ENCODE measurements at places on chromosomes 16 and 17.

DNA sequence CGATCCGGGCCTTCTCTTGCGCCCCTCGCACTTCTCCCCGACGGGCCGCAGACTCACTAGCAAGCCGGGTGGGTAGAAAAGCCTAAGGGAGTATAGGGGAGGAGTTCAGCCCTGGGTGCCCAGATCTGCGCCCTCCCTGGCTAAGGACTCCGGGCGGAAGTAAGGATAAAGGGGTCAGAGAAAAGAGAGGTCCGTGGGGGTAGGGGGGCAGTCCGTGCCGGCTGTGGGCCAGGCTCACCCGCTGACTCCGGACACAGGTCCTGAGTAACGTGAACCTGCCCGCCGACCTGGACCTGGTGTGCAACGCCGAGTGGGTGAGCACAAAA lies 1.8 kb downstream of the NAGS start:
- no peak for DNase-seq

DNA sequence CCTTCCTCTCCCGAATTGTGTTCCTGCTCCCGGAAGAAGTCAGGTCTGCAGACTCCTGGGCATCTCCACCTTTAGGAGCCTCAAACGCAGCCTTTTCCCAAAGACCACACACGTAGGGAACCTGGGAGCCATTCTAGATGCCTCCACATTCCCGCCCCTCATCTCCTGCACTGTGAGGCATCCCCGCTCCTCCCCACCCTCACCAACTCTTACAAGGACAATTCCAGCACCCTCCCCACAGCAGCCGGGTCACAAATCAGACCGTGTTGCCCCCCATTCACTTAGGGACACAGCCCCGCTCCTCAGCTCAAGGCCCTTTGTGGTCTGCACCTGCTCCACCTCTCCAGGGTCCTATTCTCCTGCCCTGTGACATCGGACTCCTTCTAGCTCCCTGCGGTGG lies 49.6 kb downstream of the ABR start:
- DNase-seq = no peak

GRCh38 chr16:50458667-50459495 lies 89.3 kb upstream of the NKD1 start:
- DNase-seq = no peak

DNA sequence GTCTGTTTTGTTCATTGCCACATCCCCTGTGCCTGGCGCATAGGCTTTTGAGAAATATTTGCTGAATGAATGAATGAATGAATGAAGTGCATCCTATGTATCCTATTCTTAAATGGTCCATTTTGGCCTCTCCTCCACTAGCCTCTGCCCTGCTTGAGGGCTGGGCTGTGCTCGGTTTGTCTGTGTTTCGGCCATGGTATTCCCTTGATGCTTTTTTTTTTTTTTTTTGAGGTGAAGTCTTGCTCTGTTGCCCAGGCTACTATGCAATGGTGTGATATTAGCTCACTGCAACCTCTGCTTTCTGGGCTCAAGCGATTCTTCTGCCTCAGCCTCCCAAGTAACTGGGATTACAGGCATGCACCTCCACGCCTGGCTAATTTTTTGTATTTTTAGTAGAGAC lies 110.1 kb downstream of the NTN1 start:
- DNase-seq = no peak

DNA sequence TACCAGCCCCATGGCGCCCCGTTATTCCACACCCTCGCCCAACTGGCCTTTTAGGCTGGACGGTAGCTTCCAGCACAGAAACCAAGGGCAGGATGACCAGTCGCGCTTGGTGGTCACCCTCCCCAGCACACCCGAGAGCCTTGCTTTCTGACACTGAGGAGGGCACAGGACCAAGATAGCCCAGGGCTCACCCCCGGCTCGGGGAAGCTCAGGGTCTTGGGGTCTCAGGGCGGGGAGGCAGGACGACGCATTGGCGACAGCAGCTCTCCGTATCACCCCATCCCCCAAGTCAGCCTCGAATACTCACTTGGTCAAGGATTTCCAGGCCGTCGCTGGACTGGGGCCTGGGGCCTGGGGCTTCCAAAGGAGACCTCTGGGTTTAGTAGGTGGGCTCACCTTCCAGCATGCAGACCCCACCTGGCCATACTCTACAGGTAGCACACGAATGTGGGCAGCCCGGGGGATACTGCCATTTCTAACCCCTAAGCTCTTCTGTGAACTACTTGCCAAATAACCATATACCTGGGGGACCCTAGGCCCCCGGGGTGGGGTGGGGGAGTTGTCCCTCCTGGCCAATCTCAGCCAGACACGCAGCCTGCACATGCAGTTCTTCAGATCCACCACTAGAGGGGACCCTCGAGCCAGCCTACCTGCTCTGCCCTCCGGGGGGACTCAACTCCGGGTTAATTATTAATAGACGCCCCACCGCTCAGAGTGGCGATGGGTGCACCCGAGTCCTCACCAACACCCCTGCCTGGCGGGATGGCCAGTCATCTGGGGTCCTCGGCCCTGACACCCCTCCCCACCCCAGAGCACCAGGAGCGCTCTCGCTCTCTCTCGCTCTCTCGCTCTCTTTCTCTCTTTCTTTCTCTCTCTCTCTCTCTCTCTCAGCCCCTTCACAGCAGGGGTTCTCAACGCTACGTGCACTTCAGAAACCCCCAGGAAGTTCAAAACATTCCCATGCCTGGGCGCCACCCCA lies 30.0 kb downstream of the TBC1D16 start:
- no peak for DNase-seq

- DNase-seq = no peak
Observed at GRCh38 chr16:85635545-85636140, 22.5 kb downstream of the GSE1 start.

- DNase-seq = no peak
Observed at GRCh38 chr17:16820979-16821543, 131.0 kb downstream of the CCDC144A start.

DNA sequence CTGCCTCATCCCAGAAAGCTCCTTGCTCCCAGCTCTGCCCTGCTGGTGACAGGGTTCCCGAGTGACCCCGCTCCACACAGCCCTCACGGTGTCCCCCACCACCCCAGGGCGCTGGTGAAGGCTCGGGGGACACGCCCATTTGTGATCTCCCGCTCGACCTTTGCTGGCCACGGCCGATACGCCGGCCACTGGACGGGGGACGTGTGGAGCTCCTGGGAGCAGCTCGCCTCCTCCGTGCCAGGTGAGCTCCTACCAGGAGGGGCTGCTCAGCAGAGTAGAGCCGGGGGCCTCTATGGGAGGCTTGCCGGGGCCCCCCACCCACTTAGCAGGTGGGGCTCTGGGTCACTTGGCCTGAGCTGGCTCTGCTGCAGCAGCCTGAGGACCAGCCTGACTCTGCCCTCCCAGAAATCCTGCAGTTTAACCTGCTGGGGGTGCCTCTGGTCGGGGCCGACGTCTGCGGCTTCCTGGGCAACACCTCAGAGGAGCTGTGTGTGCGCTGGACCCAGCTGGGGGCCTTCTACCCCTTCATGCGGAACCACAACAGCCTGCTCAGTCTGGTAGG lies 11.2 kb downstream of the GAA start:
- DNase-seq = no peak

- DNase-seq = no peak
Observed at GRCh38 chr17:19347323-19348080, 15.0 kb downstream of the B9D1 start.

Measured in epithelial cell of proximal tubule (primary cell).